ENCODE measurements at places on chromosomes 2 and 18.

DNA sequence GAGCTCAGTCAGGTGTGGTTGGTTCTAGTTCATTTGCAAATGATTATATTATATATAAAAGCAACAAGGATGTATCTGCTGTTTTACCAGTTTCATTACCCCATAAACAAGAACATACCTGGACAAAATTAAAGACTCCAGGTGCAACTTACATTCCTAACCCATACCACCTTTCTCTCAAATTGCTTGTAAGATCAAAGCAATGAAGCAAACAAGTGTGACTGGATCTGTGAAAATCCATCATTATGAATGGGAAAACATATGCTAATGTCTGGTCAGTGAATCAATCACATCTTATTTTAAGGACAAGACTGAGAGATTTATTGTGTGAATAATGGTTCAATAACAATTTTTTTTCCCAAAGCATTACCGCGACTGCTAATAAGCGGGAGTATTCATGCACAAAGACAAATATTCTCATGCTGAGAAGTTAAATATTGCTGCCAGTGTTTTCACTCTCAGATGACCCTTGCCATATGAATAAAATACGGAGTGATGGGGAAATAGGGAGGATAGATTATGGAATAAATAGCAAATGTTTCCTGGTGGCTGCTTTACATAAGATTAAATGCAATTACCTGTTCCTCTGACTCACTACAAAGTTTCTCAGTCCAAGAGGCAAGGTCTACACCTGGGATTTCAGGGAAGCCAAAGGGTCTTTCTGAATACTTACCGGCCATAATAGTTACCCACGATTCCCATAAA lies 59.3 kb downstream of the WDR75 start:
- DNase-seq = no peak

DNA sequence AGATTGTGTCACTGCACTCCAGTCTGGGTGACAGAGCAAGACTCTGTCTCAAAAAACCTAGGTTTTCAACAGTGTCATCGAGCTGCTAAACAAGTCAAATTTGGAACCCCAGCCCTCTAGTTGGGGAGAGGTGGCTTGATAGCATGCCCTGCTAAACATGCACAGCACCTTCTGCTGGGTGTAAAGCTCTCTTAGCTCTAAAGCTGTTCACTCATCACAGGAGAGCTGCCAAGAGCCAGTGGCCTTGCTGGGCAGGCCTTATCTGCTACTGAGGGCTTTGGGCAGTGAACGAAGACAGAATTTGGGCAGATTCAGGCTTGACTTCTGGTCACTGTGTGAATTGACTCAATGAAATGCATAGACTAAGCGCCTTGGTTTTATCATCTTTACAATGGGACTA lies 101.3 kb downstream of the LYPD1 start:
- no peak for DNase-seq

DNA sequence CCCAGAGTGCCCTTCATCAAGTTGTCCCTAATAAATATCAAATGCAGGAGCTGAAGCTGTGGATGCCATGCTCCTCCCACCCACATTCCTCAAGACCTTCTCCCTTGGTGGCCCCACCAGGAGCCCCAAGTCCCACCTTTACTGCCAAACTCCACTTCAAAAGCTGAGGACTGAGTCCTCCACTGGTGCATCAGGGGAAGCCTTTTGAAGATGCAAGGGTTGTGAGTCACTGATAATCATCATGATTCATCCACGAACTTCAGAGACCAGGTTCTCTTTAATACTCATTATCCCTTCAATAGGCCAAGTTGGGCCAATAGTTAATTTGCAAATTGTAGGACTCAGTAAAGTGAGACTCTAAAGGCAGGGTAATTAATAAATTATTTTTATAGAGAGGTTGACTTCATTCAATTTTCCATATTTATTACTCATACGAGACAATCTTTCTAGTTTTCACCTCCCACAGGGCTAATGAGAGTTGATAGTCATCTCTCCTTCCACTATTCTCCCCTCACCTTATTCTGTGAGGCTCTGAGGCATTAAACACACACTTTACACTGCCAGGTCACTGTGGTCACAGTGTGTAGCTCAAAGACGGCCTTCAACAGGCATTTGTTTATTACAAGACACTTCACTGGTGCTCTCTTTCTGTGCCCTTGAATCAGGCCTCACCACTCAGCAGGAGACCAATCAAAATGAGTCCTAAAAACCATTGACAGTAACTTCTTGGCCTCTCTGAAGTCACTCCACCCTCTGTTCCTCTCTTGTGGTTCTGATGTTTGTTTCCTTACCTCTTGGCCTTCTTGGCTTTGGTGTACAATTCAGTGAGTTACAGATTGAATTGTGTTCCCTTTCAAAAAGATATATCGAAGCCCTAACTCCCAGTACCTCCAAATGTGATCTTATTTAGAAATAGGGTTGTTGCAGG lies 99.9 kb downstream of the TRIB2 start:
- no peak for DNase-seq

- no peak for DNase-seq
Observed at GRCh38 chr2:199470361-199470671, 12.6 kb upstream of the SATB2 start.

- DNase-seq = no peak
Observed at GRCh38 chr2:39243469-39244123, at the start of gene CDKL4. Gene CDKL4, minus strand, starts transcription at chr2:39243970.

- no peak for DNase-seq
Observed at GRCh38 chr18:58507880-58508279, 121.0 kb downstream of the ALPK2 start.

- no peak for DNase-seq
Observed at GRCh38 chr2:52429171-52429570, 1338.4 kb upstream of the CHAC2 start.

- no peak for DNase-seq
Observed at GRCh38 chr2:224260372-224261020, 141.4 kb downstream of the FAM124B start.

DNA sequence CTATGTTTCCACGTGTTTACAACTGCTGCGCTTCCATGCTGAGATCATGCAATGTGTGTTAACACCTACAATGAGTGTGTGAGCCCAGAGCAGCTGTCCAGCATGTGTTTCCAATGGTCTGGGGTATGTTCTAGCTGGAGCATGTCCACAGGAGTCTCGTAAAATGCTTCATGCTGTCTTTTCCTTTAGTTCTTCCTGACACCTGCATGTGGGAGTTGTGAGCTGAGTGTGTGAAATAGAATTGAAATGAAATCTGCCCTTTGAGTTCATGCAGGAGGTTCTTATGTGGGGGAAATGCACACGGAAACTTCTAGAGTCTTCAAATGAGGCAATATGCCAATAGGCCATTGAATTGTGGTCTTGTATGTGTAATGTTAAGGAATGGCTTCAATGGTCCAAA lies 205.1 kb downstream of the RND3 start:
- DNase-seq = no peak

GRCh38 chr2:173205375-173205774 lies 129.7 kb downstream of the MAP3K20 start:
- no peak for DNase-seq

GRCh38 chr2:147789720-147790119 lies 55.1 kb upstream of the ACVR2A start:
- DNase-seq = no peak

- DNase-seq = no peak
Observed at GRCh38 chr2:230330725-230331124, 3.7 kb downstream of the SP140L start.

DNA sequence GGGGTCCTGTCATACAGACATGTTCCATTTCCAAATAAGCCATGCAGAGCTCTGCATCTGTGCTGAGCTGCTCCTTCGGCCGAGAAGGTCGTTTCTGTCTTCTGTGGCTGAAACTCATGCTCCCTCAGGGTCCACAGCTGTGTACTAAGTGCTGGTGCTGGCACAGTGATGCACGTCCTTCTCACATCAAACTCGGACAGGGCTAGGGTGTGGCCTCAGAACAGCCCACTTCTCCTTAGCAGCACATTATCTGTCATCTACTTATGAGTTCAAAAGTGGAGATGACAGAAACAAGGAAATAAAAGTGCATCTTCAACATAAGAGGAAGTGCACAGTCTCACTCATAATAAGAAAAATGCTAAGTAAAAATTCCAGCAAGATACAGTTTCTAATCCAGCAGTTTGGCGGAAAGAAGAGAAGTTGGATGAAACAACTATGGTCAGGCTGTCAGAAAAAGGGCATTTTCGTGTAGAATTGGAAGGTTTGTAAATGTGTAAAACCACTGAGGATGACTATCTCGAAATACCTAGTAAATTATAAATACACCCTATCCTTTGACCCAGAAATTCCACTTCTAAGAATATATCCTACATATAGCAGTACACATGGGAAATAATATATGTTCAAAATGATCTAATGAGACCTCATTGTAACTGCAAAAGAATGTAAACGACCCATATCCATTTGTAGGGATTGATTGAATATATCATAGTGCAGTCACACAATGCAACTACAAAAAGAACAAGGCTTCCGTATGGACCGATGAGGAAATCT lies 53.7 kb upstream of the APCDD1 start:
- DNase-seq = no peak

DNA sequence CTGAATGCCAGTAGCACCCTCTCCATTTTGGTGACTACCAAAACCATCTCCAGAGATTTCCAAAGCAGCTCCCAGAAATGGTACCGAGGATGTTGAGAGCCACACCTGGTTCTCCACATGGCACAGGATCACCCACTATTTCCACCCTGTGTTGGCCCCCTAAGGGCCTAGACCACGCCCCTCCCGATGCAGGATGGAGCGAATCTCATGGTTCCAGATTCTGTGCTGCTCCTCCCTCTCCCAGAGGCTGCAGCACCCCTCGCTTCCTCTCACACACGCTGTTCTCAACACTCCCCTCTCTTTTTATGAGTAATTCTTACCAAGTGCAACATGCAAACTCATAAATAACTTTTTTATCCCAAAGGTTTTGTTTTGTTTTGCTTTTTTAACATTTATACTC lies 571.5 kb downstream of the STK39 start:
- DNase-seq = no peak

- DNase-seq = no peak
Observed at GRCh38 chr2:216370961-216371712, 1.1 kb downstream of the MARCHF4 start.

DNA sequence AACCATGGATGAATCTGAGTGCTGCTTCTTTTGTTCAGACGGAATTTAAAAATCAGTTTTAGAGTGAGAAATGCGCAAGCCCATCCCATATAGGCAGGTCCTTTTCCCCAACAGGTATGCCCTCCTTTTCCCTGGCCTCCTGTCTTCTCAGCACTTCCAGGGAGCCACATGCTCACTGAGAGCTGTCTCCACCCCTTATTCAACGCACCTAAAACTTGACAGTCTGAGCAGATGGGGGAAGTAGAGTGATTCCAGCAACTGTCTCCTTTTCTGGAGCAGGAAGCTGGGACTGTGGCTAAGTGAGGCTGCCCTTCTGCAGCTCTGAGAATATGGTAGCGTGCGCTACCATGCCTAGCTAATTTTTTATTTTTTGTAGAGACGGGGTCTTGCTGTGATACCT lies 53.1 kb upstream of the NOSTRIN start:
- no peak for DNase-seq

DNA sequence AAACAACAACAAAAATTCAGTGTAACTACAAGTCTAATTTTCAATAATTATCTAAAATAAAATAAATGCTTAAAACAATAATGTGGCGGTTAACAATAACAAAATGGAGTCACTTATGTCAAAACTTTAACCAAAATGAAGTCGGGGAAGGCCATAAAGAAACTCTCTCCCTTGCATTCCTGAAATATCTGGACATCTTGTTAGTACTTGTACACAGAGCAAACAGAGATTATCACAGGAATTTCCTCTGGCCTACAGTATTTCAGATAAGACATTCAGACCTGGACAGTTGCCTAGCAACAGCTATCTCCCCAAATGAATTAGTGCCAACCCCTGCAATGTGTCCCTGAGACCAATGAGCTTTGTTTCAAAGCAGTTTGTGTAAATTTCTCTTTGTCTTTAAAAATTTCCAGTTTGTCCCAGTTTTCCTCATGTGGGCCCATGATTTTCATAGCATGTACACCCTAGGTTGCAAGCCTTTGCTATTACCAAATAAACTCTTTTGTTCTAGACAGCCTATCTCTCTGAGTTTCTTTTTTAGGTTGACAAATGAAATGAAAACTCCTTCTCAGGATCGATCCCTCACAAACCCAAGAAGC lies 68.6 kb downstream of the EXOC6B start:
- no peak for DNase-seq

All from progenitor cell of endocrine pancreas (in vitro differentiated cells).